ENCODE measurements at places on chromosomes 3 and 15.

DNA sequence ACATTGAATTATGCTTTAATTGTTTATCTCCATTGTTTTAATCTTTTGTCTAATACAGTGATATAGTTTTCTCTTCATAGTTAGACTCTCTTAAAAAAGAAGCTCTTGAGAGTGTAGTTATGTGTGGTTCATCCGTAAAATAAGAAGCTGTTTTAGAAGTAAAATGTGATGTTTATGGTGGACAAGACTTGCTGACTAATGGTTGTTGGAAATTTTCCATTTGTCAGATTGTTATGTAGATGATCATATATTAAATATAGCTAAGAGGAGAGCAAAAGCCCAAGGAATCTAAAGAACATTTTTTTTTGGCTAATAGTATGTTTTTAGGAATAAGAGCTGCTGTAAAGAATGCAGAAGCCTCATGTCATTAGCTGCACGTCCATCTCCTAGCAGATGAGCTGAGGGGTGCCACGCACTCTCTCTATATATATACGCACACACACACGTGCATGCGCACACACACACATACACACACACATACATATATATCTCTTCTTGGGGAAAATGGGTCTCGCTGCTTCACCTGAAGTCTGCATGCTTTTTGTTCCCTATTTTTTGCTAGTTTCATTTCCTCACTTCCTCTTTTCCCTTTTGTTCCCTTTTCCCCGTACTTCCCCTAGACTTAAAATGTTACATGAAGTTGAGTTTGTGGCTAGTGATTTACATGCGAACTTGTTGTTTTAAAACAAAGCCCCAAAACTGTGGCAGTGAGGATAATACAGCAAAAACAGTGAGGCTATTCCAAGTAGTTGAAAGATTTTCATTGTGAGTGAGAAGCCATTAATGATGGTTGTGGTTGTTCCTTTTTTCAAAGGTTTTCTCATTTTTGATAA lies 107.8 kb downstream of the MBNL1 start:
- DNase-seq: peak; percentile 24

DNA sequence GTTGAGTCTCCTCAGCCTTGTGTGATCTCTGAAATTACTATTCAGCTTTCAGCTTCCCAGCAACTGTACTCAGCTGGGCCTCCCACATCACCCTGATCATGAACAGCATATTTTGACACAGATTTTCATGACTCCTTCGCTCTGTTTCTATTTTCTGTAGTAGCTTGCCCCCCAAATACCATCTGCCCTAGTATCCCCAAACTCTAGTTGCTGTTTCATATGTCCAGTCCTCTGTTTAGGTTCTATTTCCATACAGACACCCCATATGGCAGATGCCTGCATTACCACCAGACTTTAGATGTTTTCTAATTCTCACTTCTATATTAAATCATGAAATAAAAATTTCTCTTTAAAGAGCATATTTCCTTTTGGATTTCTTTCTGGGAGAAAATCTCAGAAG lies 217.2 kb upstream of the ARPP21 start:
- no peak for DNase-seq

GRCh38 chr15:50353251-50353974 lies 1.6 kb downstream of the GABPB1 start:
- DNase-seq: no peak

DNA sequence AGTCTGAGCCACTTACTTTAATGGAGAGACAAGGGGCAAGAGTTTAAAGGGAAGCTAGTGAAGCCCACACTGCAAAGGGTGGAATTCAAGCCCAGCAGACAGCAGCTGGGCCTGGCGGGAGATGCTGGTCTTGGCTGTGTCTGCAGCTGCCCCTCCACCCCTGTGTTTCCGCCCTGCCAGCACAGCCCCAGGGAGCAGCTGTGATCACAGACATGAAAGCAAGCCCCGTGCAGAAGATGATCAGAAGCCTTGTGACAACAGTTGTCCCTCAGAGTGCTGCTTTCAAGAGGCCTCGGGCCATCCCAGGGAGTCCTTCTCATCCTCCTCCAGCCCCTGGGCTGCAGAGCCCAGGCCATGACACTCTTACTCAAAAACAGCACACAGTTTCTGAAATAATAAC lies 24.1 kb upstream of the SLC6A1 start:
- DNase-seq: no peak

- no peak for DNase-seq
Measured at GRCh38 chr3:135134684-135135075, 339.6 kb downstream of the EPHB1 start.

GRCh38 chr3:134374105-134374790 lies at the start of gene AMOTL2:
AMOTL2 (minus strand) TSS chr3:134374447; CDS start chr3:134371433, 3,014 bp downstream.
- DNase-seq: peak; percentile 62
